T47D (cell line): ENCODE measurements at places on chromosomes 6 and 20.

- no peak for DNase-seq
Measured at GRCh38 chr6:41186031-41186562, 14.9 kb downstream of the TREML2 start.

DNA sequence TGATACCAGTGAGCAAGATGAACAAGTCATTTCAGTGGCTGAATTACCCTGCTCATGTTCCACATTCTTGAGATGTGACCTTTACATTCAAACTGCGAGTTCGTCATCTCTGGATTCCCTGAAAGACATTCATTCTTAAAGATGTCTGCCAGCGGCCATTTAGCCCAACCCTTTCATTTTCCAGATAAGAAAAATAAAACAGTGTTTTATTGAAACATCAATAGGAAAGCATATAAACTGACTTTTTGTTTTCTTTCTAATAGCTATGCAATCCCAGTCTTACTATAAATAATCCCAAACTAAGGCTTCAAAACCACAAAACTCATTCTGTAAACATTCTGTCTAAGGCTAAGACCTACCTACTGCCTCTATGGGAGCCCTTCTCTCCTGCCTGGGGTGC lies 134.0 kb downstream of the SAMD5 start:
- no peak for DNase-seq

DNA sequence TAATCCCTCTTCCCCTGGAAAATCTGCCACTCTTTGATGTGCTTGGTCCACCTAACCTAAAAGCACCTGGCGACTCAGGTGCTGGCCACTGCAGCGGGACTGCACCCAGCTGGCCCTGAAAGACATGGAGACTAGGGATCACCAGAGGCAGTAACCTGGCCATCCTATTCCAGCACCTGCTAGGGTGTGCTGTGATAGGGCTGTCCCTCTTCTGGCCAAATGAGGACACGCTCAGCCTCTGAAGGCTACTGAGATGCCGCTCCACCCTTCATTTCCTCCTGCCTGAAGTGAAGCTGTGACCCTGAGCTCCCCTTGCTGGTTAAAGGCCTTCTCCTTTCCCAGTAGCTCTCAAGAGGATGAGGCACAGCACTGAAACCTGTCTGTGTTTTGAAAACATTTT lies 24.4 kb downstream of the FOXC1 start:
- no peak for DNase-seq

DNA sequence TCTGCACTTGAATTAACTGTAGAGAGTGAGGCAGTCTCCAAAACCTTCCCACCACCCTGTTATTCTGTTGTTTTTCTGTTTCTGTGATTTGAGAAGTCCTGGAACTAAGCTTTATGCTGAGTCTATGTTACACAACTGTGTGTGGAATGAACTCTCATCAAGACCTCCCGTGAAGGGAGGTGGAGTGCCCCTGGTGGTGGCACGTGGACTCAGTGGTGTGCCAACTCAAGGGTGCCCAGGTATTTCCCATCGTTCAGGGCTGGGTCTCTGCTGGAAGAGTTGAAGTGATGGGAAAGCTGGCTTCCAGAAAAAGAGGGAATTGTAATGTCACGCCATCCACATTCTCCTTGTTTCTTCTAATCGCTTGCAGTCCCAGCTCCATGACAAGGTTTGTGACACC lies 374.2 kb downstream of the SMOC2 start:
- no peak for DNase-seq

DNA sequence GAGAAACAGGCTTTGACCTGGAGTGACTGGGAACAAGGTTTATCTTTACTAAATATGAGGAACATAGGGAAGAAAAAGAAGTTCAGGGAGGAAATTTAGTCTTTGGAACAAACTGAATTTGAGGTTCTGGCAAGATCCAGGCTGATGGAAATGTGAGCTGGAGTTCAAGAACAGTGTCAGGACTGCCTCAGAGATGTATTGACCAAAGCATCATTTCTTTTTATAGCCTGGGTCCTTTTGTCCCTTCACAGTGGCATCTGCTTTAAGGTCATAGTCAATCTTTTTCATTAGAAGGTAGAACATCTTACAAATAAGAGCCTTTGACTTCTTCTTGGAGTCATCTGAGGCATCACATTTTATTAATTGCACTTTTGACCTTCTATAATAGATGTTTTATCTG lies 326.5 kb upstream of the QKI start:
- no peak for DNase-seq

- DNase-seq: no peak
Measured at GRCh38 chr20:23363257-23363649, 1.3 kb downstream of the GZF1 start.

DNA sequence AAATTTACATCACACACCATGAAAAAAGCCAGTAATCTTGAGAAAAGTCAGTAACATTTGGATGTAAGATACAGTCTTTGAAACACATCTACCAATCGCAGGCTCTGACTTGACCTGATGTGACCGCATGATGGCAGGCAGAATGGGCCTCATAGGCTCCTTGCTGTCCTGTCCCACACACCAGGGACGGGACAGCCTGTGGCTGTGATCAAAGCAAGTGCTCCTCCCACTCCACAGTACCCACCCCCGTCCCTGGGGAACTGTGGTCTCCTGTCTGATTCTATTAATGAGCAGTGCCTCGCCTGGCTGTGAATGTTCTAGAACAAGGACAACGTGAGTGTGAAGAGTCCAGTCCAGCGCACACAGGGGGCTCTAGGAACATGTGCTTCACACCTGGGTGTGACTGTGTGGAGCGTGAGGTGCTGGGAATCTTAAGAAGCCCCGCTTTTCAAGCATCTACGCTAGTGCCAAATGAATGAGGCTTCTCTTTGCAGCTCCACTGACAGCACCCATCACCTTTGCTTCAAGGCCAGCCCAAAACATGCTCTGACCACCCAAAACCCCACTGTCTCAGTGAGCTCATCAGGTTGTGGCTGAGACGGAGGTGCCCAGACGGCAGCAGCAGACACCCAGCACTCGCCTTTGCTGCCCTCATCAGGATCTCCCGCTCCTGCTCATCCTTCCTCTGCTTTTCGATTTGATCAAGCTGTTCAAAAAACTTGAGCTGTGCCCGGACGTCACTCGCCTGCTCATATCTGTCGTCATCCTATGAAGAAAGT lies 67.1 kb downstream of the TAF4 start:
- DNase-seq: no peak

DNA sequence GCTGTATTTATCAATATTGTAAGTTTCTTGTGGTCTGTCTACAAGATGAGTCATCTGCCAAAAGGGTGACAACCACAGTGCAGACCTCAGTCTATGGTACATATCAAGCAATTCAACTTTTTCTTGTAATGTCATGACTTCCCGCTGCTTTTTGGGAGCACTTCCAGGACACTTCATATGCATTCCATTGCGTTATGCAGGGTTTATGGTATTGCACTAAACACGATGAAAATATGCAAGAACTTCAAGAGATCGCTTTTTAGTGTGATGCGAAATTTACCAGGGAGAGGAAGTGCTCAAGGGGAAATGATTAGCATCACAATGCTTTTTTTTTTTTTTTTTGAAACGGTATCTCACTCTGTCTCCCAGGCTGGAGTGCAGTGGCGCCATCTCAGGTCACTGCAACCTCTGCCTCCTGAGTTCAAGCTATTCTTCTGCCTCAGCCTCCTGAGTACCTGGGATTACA lies 166.5 kb downstream of the TFAP2A start:
- DNase-seq: no peak

DNA sequence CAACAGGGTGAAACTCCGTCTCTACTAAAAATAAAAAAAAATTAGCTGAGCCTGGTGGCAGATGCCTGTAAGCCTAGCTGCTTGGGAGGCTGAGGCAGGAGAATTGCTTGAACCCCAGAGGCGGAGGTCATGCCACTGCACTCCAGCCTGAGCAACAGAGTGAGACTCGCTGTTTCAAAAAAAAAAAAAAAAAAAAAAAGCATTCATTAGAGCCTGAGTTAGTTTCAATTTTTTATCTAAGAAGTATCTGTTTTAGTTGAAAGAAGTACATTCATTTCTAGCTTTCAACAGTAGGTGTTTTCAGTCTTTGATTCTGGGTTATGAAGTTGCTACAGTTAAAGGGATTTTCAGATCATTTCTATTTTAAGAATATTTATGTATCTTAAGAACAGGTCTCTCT lies 42.2 kb downstream of the ZNF292 start:
- DNase-seq: no peak

- no peak for DNase-seq
Measured at GRCh38 chr6:150253489-150253888, 110.6 kb downstream of the PPP1R14C start.

DNA sequence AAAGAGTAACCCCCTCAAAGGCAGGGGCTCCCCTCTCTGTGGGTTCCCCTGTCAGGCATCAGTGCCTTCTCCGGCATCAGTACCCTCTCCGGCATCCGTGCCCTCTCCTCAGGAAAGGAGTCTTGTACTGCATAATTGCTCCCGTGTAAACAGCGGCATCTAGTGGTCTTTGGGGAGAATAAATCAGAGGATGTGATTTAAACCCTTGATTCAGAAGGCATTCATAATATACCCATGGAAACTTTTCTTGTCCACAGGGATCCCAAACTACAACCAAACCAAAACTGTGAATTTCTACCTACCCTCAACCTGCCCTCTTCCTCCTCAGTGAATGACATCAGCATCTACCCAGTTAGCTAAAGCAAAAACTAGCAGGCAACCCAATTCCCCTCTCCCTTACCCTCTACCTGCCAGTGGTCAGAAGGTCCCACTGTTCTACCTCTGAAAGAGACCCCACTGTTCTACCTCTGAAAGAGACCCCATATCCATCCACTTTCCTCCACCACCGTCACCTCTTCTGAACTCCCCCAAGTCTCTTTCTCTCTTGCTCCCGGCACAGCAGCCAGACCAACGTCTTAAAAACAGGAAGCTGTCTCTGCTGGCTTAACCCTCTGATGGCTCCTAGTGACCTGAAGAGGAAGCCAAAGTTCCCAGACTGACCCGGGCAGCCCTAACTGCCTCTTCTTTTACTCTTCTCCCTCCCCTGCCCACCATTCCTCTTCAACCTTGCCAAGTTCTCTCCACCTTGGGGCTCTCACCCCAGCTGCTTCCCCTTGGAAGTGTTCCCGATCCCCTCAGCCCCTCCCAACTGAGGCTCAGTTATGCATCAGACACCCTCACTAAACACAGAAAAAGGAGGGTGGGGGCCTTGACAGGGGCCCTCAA lies 27.2 kb downstream of the UBE2V1 start:
- DNase-seq: peak; percentile 78

DNA sequence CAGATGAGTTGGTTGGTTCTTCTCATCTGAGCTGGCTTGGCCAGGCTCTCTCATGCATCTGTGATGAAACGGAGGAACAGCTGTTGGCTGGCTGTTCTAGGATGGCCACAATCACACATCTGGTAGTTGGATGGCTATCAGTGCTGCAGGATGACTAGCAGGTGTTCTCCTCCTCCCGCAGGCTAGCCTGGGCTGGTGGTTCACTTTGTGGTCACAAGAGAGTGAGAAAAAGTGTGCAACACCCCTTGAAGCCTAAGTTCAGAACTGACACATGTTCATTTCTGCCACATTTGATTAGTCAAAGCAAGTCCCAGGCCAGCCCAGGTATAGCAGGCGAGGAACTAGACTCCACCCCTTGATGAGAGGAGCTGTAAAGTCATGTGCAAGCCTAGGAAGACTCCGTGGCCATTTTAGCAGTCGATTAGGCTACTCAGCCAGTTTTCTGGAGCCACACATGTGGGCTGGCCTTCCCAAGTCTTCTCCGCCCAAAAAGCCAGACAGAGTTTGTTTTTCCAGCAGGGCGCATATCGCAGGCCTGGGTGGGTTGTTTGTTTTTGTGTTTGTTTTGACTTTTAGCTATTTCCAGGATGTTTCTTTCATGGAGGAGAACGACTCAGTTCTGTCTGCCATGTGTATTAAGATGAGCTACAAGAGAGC lies 120.8 kb downstream of the ISM1 start:
- no peak for DNase-seq

GRCh38 chr20:41347523-41348429 lies 7.2 kb downstream of the LPIN3 start:
- DNase-seq: no peak

DNA sequence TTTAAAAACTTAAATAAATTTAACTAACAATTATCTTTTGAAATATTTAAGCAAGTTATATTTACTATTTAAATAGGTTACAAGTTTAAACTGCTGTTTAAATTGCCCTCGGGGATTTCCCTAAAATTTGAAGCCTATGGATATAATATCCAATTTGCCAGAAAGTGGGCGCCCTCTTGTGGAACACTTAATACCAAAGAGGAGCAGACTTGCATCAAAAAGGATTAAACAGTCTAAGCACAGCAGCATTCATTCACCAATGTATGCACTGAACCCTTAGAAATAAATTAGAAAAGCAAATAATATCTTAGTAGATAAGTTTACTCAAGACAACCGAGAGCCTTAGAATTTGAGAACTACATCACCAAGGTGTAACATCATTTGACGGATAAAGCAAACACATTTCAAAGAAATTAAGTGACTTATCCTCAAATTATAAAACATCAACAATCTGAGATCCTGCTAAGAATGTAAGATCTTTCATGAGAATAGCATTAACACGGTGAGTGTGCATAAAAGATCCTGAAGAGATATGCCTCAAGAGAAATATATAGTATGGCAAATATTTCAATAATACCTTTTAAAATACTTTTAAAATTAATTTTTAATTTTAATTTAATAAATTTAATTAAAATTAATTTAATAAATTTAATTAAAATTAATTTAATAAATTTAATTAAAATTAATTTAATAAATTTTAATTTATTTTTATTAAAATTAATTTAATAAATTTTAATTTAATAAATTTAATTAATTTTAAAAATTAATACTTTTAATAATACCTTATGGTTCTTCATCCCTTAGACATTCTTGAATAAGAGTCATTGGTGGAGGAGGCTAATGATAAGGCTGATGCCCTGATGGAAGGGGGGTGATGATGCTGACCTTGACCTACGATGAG lies 11.5 kb upstream of the MEP1A start:
- peak; percentile 42 for DNase-seq

GRCh38 chr6:152351110-152351509 lies 286.1 kb downstream of the SYNE1 start:
- DNase-seq: no peak

DNA sequence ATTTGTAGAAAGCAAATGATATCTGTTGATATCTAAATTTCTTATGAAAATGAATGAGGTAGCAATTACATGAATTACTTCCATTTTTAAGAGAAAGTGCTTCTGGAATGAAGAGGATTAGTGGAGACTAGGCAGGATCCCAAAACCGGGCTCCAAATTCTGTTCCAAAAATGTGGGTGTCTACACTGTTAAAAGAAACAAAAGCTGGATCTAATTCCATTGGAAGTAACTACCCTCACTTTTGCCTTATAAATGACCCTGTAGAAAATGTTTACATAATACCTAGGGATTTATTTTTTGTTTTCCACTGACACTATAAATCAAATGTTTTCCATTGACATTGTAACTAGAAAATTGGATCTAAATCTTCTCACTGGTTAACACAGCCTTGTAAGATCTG lies 454.9 kb upstream of the JARID2 start:
- DNase-seq: no peak
